ENCODE measurements at places on chromosomes 7 and 10.

GRCh38 chr10:89233033-89233432, 18.5 kb downstream of the LIPA start:
- H3K4me1 ChIP-seq: no peaks in the 10 kb centered on the region
- H3K27ac ChIP-seq: no peak overlapping the region
- H3K36me3 ChIP-seq: peaks cover 3% of the 10 kb centered on the region
- H3K27me3 ChIP-seq: no peaks in the 10 kb centered on the region
- DNase-seq: no peak
- H3K4me3 ChIP-seq: no peak overlapping the region

- no peaks in the 10 kb centered on the region for H3K36me3 ChIP-seq
- no peak overlapping the region for H3K27ac ChIP-seq
- H3K27me3 ChIP-seq: no peaks in the 10 kb centered on the region
- H3K4me1 ChIP-seq: peaks cover 8% of the 10 kb centered on the region
- DNase-seq: no peak
Observed at GRCh38 chr10:13272164-13272571, 27.7 kb downstream of the PHYH start.

- H3K36me3 ChIP-seq: peaks cover 3% of the 10 kb centered on the region
- peaks cover 13% of the 10 kb centered on the region for H3K4me1 ChIP-seq
- H3K4me3 ChIP-seq: no peak overlapping the region
- no peak overlapping the region for H3K27ac ChIP-seq
Observed at GRCh38 chr10:22310928-22311327, 5.3 kb upstream of the COMMD3 start.

GRCh38 chr10:114638821-114639625, 19.1 kb downstream of the ABLIM1 start:
- no peak overlapping the region for H3K4me3 ChIP-seq
- no peaks in the 10 kb centered on the region for H3K4me1 ChIP-seq
- H3K27me3 ChIP-seq: peaks cover 3% of the 10 kb centered on the region

GRCh38 chr7:55128693-55129394, 110.0 kb downstream of the EGFR start:
- no peak overlapping the region for H3K4me3 ChIP-seq
- H3K36me3 ChIP-seq: no peaks in the 10 kb centered on the region
- no peak overlapping the region for H3K27ac ChIP-seq
- peaks cover 11% of the 10 kb centered on the region for H3K27me3 ChIP-seq
- DNase-seq: no peak
- H3K4me1 ChIP-seq: peaks cover 8% of the 10 kb centered on the region
